Bone marrow (tissue), 2 donors: ENCODE measurements at places on chromosomes 6 and 20.

DNA sequence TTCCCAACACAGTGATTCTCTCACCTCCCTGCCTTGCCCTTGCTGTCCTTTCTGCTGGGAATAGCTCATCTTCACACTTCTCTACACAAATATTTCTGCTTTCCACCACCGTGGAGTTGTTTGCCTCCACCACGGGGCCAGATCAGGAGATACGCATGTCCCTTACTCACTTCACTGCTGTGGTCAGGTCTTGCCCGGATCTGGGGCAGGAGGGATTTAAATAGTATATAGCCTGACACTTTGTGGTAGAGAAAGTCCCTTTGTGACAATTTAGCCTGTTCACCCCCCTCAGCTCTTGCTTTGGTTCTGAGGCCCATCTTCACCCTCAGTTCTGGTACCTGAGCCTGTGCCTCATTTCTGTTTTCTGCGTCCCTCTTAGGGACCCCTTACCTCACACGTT is 92.6 kb upstream of the PREP start:
- no peak for DNase-seq

DNA sequence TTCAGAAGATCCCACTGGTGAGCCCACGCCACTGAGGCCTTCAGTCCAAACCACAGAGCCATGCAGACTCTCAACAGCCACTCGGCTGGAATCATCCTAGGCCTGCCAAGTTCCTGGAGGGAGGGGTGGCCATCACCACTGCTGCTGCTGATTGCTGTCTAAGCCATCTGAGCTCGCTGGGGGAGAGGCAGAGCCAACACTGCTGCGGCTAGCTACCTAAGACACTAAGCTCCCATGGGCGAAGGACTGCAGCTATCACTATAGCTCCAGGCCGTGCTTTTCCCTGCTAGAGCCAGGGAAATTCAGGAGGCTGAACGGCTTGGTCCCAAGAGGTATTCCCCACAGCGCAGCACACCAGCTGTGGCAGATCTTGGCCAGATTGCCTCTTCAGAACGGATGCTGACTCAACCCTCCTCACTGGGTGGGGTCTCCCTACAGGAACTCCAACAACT is 73.6 kb downstream of the TBC1D32 start:
- DNase-seq: no peak

- no peak for DNase-seq
Observed at GRCh38 chr6:157198425-157199279, 124.7 kb downstream of the TMEM242 start.

- peak; percentile 60 for DNase-seq
Observed at GRCh38 chr6:147201885-147202515, 2.2 kb upstream of the STXBP5 start.

DNA sequence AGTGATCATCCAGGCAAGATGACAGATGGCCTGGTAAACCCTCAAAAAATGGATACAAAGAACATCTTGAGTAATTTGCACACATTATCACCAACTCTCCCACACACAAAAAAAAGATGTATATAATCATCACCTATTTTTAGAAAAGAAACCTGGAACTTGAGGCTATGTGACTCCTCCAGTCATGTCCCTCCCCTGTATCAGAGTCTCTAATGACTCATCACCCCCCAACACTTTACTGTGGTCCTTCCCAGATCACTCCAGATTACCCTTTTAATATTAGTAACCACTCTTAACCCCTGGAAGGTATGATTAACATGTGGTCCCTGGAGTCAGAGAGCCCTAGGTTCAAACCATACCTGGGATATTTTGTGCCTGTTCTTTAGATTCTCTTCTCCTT is 144.8 kb downstream of the ZNF217 start:
- DNase-seq: no peak

DNA sequence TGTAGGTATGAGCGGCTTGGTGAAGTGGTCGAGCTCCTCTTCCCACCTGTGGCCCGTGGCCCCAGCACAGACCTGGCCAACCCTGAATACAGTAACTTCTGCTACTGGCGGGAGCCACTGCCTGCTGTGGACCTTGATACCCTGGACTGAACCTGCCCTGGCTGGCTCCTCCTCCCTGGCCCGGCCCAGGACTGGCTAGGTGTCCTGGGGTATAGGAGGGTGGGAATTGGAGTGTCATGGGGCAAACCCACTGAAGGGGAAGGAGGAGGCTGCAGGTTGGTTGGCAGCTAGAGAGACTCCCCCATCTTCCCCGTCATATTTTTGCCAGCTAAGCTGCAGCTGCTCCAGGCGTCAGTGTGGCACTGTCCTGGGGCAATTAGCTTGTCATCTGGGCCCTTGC is 7.9 kb downstream of the EMILIN3 start:
- DNase-seq: no peak

GRCh38 chr6:161164182-161164625 is 109.7 kb downstream of the AGPAT4 start:
- DNase-seq: no peak
